ENCODE measurements at places on chromosomes 6 and 20. TPM values are rescaled to one million over a fixed set of nuclear protein-coding genes. Genes with fewer than 3 reads are reported as not detected.

CALHM5 gene
- polyA plus RNA-seq: 0.94 TPM

MOG gene
- polyA plus RNA-seq: not detected

AURKA gene
- polyA plus RNA-seq: 10.9 TPM

BLOC1S5 gene
- polyA plus RNA-seq: 5.8 TPM

VTA1 gene
- 81.5 TPM for polyA plus RNA-seq

FUT9 gene
- polyA plus RNA-seq: not detected

RNF8 gene
- polyA plus RNA-seq: 25.7 TPM

XKR7 gene
- not detected for polyA plus RNA-seq

All from keratinocyte (primary cell).